Activated CD8-positive, alpha-beta T cell treated with anti-CD3 and anti-CD28 coated beads for 36 hours (primary cell): ENCODE measurements at places on chromosomes 2 and 18. TPM values are rescaled to one million over a fixed set of nuclear protein-coding genes. Genes with fewer than 3 reads are reported as not detected.

GRP gene
- total RNA-seq = not detected

CD8B2 gene
- 4.5 TPM for total RNA-seq

NYAP2 gene
- total RNA-seq = not detected

SERPINB11 gene
- not detected for total RNA-seq

C1QL2 gene
- not detected for total RNA-seq

SERPINB4 gene
- total RNA-seq = not detected

MYCN gene
- total RNA-seq = 0.22 TPM

FBLN7 gene
- total RNA-seq = 7.4 TPM

EFHD1 gene
- 1.2 TPM for total RNA-seq

ZNF516 gene
- 10.5 TPM for total RNA-seq

ACVR1C gene
- total RNA-seq = 2.2 TPM

IL1RN gene
- total RNA-seq = 0.85 TPM

SLC9A4 gene
- not detected for total RNA-seq

SATB2 gene
- not detected for total RNA-seq

ANKZF1 gene
- 216 TPM for total RNA-seq

FBXO36 gene
- 2.0 TPM for total RNA-seq

BOK gene
- 0.16 TPM for total RNA-seq

VPS54 gene
- total RNA-seq = 8.9 TPM

UGT1A5 gene
- not detected for total RNA-seq

CASP10 gene
- 18.3 TPM for total RNA-seq

RTP5 gene
- total RNA-seq = 0.29 TPM

CCDC74B gene
- 3.5 TPM for total RNA-seq

LRRC30 gene
- total RNA-seq = not detected

XDH gene
- total RNA-seq = 0.16 TPM
